Activated CD4-positive, alpha-beta T cell treated with anti-CD3 and anti-CD28 coated beads, Interleukin-2, amount 50 U/mL, for 1 hour (primary cell): ENCODE measurements at places on chromosomes 16 and 17.

- no peak for DNase-seq
Measured at GRCh38 chr16:11370084-11370931, 25.0 kb downstream of the RMI2 start.

DNA sequence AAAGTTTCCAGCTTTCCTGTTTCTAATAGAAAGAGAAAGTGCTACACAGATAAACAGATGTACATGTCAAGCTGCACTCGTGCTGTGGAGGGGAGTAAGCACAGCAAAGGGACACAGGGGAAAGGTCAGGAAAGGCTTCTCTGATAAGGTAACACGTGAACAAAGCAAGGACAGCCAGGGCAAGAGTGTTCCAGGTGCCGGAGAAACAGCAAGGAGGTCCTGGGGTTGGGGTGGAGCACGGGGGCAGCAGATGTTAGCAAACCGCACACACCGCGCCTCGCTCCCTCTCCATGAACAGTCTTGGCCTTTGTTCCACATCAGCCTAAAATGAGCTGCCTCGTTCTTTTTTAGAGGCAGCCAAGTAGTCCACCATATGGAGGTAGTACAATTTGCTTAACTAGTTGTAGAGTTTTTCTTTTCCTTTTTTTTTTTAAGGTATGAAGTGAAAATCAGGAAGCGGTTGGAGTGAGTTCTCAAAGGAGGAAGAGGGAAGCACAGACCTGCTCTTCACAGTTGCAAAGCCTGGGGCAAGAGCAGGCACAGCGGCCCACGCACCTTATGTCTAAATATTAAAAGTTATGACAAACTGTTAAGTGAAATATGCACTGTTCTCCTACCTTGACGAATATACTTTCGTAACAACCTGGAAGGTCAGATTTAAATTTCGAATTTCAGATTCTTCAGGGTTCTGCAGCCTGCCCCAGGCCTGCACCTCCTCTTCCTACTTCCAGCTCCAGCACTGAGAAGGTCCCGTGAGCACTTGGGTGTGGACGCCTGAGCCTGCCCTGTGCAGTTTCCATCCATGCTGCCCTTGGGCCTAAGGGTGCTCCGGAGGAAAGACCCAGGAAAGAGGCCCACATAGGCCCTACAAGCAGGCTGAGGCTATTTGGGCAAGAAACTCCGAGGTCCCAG lies 41.5 kb upstream of the RPH3AL start:
- DNase-seq = no peak

DNA sequence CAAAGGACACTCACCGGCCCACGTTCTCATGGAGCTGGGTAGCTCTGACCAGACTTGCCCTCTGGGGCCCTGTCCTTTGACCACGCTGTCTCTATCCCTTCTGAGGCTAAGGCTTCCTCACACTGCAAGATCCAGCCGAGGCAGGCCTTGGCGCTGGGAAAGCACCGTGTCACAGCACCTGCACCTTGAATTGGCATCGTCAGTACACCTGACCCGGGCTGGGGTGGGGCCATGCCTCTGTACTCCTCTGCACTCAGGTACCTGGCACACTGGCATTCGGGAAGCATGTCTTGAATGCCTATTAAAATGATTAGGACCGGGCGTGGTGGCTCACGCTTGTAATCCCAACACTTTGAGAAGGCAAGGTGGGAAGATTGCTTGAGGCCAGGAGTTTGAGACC lies 6.0 kb downstream of the TBC1D24 start:
- no peak for DNase-seq

DNA sequence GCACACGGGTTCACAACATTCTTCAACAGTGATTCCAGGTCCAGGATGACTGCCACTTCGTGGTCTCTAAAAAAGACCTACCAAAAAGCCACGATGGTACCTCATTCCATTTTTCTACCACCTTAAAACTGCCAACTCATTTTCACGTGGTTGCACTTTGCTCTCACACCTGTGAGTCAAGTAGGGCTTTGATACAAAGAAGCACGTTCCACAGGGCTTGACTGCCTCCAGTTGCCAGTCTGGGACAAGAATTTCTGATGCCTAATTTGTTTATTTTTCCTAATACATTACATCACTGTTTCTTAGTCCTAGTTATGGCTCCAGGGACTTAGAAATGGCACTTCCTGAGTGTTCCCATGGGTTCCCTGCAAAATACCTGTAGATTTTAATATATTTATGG lies 911.6 kb upstream of the EEF2KMT start:
- no peak for DNase-seq

- DNase-seq = no peak
Measured at GRCh38 chr17:2545393-2545792, 33.7 kb upstream of the METTL16 start.

- DNase-seq = no peak
Measured at GRCh38 chr17:52546990-52547389, 388.5 kb upstream of the CA10 start.

DNA sequence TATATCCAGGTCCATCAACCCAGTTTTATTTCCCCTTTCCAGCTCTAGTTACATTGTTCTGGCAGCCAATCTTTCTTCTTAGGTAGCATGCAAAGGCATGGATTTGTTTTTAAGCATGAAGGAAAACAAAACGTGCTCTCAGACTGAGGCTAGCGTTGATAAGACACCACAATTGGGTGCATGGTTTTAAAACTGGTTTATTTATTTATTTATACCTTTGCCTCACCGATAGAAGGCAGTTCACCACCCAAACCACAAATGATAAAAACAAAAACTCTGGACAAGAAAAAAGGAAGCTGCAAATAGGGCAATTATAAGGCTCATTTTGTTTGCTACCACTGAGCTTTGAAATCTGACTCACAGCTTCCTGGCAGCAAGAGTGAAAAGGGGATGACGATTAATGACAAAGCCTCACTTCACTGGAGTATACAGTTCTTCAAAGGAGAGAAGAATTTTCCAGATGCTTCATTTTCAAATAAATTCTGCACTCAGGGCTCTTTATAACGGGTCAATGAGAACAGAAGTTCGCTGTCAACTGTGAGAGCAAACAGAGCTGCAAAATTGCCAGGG lies 278.4 kb upstream of the IRX5 start:
- no peak for DNase-seq

- DNase-seq = no peak
Measured at GRCh38 chr17:57638284-57638683, 106.8 kb downstream of the CCDC182 start.

- no peak for DNase-seq
Measured at GRCh38 chr17:38403491-38403890, 24.8 kb upstream of the ARHGAP23 start.

- DNase-seq = no peak
Measured at GRCh38 chr16:81707411-81708265, 71.5 kb upstream of the PLCG2 start.

DNA sequence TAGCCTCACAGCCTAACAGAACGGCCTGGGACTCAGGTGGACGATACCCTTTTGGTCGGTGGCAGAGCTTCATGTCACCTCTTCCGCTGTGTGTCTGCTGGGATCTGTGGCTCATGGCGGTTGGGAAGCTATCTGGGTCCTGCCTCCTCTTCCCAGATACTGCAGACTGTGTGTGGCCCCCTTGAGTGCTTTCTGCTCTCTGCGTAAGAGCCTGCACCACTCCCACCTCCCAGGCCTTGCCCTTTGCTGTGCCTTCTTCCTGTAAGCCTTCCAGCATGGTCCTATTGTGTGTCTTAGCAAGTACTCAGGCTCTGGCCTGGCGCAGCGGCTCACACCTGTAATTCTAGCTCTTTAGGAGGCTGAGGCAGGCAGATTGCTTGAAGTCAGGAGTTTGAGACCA lies 17.5 kb upstream of the ADCY7 start:
- DNase-seq = no peak

DNA sequence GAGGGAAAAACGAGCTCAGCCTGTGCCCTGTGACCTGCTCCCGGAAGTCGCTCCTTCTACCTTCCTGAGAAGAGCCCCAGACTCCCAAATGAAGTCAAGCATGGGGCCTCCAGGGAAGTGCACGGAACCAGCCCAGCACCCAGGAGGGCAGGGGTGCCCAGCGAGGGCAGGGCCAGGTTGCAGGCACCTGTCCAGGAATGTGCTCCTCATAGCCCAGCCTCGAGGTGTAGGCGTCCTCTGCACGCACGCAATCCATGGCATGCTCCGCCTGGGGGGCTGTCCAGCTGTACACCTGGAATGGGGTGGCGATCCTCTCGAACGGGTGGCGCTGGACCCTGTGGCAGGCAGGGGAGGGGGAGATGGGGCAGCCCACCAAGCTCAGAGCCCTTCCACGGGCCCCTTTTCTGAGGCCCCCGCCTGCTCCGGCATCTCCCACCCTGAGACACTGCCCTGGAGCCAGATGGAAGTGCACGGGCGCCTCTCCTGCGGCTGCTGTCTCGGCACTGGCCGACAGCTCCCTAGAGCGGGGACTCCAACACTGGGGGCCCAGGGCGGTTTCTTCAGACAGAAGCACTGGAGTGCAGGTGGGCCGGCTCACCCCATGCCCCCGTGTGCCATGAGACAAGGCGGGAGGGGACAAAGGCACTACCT lies 10.9 kb downstream of the CLUH start:
- DNase-seq = no peak

DNA sequence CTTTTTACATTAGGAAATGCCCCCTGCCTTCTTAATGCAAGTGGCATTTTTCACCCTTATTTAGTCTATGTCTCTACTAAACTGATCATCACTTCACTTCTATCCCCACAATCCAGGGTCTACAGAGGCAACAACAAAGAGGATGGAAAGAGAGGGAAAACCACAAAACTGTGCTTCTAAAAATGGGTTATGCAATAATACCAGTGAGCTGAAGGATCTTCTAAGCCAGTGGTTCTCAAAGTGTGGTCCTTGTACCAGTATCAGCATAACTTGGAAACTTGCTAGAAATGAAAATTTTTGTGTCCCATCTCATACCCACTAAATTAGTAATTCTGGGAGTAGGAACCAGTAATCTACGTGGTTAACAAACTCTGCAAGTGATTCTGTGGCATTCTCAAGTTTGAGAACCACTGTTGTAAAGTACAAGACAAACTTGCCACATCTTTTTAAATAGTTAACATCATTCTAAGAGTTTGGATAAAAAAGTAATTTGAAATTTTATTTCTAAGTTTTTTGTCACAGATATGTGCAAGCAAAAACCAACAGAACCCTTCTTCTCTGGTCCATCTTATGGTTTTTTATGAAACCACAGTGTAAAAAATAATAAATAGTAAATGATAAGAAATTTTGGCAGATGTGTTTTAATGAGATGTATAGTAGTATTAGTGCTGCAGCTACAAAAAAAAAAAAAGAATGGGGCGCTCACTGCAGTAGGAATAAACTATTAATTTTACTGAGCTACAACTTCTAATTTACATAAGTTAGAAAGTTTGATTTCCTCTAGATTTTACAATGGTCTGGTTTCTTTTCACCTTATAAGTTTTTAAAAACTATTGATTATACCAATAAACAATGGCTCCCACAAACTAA lies 16.2 kb downstream of the CDC27 start:
- no peak for DNase-seq

DNA sequence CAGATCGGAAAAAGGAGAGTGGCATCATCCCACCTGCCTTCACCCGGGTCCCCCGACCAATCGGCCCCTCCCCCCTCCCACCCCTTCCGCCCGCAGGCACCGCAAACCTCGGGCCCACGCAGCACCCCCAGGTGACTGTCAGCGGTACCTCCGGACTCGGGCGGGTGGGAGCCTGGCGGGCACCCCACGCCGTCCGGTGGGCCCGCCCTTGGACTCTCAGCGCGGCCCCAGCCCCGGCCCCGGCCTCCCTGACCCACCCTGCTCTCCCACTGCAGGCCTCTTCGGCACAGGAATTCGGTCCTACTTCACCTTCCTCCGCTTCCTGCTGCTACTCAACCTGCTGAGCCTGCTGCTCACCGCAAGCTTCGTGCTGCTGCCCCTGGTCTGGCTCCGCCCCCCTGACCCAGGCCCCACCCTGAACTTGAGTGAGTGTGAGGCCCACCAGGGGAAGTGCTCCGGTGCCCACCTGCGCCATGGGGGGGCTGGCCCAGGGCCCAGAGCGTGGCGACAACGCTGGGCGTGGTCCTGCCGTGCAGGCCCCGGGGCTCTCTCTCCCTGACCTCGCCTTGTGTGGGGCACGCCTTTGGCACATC lies 1.6 kb downstream of the TMC8 start:
- DNase-seq = peak; percentile 50

DNA sequence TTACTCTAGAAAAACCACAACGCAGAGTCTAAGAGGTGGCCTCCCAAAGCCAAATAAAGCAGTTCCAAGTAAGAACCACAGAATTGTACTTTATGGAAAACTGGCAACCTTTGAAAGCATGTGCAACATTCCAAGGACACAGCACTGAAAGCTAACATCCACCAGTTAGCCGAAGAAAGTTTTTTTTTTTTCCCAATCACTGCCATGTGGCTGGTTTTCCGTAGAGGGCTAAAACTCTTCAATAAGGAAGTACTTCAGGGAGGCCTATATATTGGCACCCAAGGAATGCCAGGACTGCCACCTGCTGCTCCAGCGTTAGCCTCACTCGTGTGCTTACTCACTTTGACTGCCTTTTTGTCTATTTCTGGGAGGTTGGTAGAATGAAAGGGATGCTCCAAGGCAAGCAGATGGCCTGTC lies 25.2 kb downstream of the CEP95 start:
- DNase-seq = no peak

DNA sequence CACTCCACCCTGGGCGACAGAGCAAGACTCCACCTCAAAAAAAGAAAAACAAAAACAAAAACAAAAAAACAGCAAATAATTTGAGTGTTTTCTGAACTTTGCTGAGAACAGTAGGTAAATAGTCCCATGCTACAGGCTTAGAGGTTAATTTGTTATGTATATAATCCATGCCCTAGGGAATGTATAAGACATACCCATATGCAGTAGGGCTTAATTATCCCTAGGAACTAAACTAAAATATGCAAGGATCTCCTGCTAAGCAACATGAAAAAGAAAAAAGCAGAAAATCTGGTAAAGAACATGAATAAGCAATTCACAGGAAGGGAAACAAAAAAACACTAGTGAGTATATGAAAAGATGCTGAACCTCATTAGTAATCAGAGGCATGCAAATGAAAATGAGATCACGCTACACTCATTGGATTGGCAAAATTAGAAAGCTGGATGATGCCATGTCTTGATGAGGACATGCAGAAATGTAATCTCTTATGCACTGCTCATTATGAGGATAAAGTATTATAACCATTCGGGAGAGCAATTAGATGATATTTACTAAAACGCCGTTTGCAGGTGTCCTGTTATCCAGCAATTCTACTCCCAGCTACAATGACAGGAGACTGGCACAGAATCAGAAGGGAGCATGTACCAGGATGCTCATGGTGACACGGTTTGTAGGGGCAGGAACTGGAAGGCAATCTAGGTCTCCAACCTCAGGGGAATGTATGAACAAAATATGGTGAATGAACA lies 5.6 kb downstream of the KCTD13 start:
- no peak for DNase-seq

GRCh38 chr16:88370365-88370764 lies 12.4 kb upstream of the ZNF469 start:
- DNase-seq = no peak

- no peak for DNase-seq
Measured at GRCh38 chr17:57102122-57102521, 17.1 kb downstream of the AKAP1 start.

GRCh38 chr16:50279504-50279865 lies 13.1 kb downstream of the ADCY7 start:
- DNase-seq = no peak

- peak; percentile 18 for DNase-seq
Measured at GRCh38 chr17:16215002-16215272, 397 bp downstream of the NCOR1 start.

GRCh38 chr16:3187798-3188674 lies at the start of gene OR1F1:
Gene OR1F1, plus strand, starts transcription at chr16:3188204.
- DNase-seq = peak; percentile 46

- no peak for DNase-seq
Measured at GRCh38 chr16:65845466-65846209, 520.9 kb upstream of the CDH5 start.

- peak; percentile 29 for DNase-seq
Measured at GRCh38 chr17:60641810-60642220, 35.8 kb upstream of the BCAS3 start.
